ENCODE measurements at places on chromosomes 12 and 14.
A peak's percentile ranks its signal among the peaks of the same experiment; 100 is the strongest.

- no peak for DNase-seq
Measured at GRCh38 chr14:59688224-59689170, 111.9 kb upstream of the CCDC175 start.

DNA sequence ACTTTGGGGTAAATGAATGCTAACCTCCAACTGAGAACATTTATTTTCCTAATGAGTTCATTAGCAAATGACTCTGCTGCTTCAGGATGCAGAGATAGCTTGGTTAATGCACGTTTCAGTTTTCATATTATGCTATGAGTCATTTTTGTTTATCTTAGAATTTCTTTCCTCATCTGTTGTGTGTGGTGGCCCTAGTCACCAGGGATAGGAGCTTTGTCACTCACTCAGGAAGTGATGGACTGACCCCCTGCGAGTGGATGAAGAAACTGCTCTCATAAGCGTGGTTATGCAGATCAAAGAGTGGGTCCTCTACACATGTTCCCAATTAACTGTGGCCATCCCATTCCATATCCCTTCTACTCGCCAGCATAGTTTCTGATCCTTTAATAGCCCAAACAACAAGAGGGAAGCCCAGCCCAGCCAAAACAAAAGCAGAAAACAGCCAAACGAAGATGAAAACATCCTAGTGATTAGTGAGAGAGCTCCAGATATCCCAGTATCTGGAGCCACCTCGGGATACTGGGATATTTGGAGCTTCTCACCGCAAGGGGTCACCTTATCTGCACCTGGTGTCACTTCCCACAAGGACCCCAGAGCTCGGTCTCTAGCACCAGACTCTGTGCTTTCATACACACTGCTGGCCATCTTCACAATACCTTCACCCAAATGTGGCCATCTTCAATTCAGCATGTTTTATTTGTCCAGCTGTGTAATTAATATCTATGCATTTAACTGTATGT is 8.6 kb downstream of the TC2N start:
- DNase-seq = no peak

- no peak for DNase-seq
Measured at GRCh38 chr12:32161058-32161457, 54.4 kb downstream of the BICD1 start.

- DNase-seq = no peak
Measured at GRCh38 chr12:113577464-113578129, 105.9 kb upstream of the LHX5 start.

- no peak for DNase-seq
Measured at GRCh38 chr12:132158677-132159554, 14.7 kb downstream of the NOC4L start.

- DNase-seq = no peak
Measured at GRCh38 chr12:42162193-42162592, 17.5 kb upstream of the GXYLT1 start.

GRCh38 chr14:94153750-94154342 is 20.3 kb upstream of the PPP4R4 start:
- DNase-seq = no peak

DNA sequence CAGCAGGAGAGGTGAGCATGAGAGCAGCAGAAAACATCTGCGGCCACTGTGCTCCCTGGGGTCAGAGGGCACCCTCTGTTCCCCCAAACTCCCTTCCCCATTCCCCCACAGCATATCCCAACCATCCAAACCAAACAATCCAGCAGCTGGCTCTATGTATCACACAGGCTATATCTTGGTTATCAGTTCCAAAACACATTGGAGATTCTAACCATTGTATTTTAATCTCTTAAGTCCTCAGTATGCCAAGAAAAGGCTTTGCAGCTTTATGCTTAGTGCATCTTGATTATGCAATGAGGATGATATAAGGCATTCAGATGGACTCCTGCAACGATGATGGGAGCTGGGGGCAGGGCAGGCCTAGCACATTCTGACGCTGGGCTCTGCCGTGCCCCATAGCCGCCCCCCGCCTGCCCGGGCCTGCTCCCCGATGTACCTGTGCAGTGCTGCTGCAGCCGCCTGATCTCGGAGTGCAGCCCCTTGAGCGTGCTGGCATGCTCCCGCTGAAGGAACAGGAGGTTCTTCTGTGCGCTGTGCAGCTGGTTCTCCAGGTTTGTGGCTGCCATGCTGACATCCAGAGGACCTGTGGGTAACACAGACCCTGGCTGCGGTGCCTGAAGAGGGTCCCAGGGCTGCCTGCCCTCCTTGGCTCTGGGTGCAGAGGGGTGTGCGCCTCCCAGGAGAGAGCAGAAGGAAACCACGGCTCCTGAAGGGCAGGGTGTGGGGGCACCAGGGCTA is 29.6 kb downstream of the CCDC92 start:
- no peak for DNase-seq

DNA sequence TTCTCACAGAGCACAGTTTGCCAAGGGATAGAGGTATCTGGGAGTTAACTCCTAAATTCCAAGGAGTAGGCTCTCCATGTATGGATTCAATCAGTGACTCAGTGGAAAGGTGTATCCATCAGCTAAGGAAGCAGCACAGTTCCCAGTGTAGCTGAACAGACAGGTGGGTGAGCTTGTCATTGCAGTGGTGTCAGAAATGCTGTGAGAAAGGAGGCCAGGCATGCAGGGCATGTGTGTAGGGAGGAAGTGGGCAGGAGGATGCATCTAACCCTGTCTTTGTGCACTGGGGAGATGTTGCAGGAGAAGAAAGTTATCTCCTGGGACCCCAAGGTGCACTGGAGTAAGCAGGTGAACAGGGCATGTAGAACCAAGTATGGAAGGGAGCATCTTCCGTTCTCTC is 539.0 kb downstream of the VRK1 start:
- no peak for DNase-seq

DNA sequence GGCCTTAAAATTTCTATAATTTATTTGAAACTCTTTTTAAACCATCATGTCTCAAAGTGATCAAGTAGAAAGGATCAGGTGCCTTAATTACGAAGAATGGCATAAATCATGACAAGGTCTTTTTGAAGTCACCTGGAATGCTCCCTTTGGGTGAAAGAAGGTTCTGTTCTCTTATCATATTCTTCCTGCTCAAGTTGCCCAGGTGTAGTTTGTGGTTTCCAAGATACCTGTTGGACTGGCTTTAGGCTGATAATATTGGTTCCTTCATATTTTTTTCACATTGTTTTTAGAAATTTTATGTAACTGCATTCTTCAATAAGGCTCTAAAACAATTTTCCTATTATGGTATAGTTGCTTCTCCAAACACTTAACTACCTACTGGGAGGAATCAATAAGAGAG is 29.2 kb downstream of the RASSF3 start:
- no peak for DNase-seq

DNA sequence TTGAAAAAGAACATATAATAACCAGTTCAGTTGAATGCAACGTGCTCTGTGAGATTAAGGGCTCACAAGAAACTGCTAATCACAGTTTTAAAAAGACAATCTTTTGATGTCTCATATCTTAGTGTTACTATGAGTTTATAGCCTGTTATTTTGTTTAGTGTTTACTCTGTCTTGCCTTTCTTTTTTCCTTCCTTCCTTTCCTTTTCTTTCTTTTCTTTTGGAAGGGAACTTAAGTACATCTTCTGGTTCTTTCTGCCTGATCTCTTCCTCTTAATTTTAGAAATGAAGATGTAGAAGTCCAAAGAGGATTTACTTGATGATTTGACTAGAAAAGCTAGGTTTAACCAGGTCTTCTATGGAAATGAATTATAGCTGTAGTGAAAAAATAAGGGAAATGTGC is 38.2 kb downstream of the WNK1 start:
- no peak for DNase-seq

DNA sequence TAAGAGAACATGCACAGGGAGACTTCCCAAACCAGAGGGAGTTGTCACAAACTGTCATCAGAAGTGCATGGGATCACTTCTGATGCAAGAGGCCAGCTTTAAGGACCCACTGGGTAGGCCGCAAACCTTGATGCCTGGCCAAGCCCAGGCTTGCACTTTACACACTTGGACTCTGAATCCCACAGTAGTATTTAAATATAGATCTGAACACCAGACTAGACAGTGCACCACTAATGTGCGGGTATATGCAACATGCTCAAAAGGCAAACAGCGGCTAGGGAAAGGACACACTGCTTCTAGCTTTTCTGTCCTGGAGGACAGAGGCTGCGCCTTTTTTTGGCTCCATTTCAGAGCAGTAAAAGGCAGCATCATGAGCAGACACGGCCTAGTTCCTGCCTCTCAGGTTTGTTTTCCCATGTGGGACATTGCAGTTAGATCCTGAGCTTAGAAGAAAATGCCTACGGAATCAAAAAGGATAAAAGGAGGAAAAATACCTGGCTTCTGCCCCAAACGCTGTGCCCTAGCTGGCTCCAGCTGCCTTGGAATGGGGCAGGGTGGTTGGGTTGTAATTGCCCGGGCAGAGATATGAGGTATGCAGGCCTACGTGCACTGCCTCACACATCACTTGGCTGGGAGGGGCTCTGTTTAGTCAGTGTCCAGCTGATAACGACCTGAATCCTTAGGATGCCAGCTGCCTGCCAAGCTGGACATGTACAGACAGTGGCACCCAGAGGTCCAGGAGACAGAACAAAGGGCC is 84.5 kb upstream of the EGLN3 start:
- no peak for DNase-seq

GRCh38 chr12:76627346-76628135 is 68.0 kb upstream of the OSBPL8 start:
- no peak for DNase-seq

- no peak for DNase-seq
Measured at GRCh38 chr12:47349137-47350061, 269.6 kb upstream of the AMIGO2 start.

DNA sequence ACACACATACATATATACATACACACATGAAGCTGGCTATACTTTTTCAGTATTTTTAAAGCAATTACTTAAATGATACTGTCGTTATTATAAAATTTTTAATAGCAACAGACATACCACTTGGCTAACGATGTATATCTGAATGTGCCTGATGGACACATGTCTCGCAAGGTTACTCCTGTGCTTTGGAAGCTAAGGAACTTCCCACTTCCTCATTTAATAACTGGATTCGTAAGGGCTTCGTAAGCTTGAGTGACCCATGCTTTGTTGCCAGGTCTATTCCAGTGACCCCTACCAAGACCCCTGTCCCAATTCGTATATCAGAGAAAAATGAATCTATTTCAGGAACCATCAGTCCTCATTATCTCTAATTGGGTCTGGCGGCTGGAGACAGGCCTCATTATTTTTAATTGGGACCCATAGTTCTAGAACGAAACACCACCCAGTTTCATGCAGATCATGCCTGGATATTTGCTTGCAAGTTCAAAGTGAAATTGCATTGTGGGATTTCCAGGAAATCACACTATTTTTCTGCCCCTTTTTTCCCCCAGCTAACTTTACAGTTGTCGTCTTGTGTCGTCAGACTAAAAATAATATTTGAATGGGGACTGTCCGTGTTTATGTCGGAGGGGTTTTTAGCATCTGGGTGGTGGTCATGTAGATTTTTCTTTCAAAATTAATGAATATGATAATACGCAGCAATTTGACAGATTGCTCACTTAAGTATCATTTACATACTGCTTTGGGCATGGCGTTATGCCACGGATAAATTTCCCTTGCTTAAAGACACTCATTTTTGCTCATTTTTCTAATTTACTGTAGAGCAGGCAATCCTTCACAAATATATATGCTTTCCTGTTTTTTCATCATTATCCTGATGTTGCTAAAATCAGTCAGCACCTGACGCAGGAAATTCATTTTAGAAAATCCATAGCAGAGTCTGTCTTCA is 17.1 kb upstream of the MYO1H start:
- no peak for DNase-seq

- DNase-seq = no peak
Measured at GRCh38 chr14:33254861-33255395, 316.2 kb downstream of the NPAS3 start.

DNA sequence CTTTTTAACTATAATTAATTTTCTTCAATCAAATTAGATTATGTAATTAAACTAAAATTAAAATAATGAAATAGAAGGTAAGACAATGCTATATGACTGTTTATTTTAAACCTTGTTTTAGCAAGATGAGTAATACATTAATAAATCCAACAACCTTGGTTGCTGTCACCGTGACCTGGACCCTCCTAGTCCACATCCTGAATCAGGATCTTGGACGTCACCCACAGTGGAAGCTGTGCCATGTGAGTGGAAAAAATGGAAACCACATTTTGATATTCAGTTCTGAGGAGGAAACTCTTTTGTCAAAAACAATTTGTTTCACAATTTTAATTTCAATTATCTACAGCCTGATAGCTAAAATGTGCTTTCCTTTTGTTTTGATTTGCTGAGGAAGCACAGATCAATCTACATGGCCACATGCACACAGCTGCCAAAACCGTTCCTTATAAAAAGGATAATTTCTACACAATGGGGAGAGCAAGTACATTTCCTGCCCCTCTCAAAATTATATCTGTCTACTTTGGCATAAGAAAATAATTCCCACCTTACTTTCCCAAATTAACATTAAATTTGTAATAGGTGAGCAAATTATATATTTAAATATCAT is 255.5 kb downstream of the RASSF9 start:
- no peak for DNase-seq

DNA sequence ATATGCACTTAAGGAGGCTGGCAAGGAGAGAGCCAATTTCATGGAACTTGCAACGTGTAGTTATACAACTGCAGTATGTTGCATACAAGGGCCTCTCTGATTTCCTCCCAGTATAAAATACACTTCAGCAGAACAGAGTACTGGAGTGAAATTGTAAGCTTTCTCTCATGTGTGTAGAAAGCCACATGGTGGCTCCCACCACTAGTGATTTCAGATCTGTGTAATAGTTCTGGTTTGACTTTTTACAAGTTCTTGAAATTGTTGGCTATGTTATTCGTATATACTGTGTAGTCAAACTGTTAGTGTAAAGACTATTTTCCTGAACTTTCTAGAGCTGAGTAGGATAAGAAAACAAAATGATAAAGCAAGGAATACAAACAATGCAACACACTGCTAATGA is 16.4 kb upstream of the LMO3 start:
- DNase-seq = no peak

GRCh38 chr14:51070726-51071125 is 24.2 kb downstream of the TRIM9 start:
- no peak for DNase-seq

GRCh38 chr12:49552014-49552413 is 13.2 kb downstream of the KCNH3 start:
- no peak for DNase-seq

GRCh38 chr12:118307069-118307954 is 65.4 kb downstream of the TAOK3 start:
- DNase-seq = peak; percentile 4

GRCh38 chr14:58865514-58866281 is 227.9 kb downstream of the DACT1 start:
- DNase-seq = no peak

- no peak for DNase-seq
Measured at GRCh38 chr12:82848845-82849244, 162.1 kb downstream of the TMTC2 start.

GRCh38 chr12:63997198-63997597 is 152.7 kb downstream of the SRGAP1 start:
- no peak for DNase-seq

DNA sequence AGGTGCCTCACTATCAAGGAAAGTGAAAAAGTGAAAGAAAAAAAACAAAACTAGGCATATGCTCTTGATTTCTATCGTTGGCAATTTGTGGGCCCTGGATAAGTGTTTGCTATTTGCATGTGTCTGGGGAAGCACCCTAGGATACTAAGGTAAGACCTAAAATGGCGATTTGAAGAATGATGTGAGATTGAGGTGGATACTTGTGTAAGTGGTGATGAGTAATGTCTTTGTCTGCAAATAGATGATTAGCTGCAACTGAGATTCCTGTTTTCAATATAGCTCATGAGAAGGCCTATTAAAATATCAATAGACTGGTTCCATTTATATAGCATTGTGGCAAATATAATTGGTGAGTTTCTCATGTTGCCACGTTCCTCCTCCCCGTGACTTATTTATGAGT is 261.7 kb downstream of the NEDD1 start:
- no peak for DNase-seq

Measured in stimulated activated CD4-positive, alpha-beta T cell treated with anti-CD3 and anti-CD28 coated beads, TNF-alpha, amount 100 ng/mL, for 1 hour (primary cell).